ENCODE measurements at places on chromosomes 2 and 18. TPM values are rescaled to one million over a fixed set of nuclear protein-coding genes. Genes with fewer than 3 reads are reported as not detected.

- no peak for DNase-seq
Observed at GRCh38 chr18:50719471-50720324, 100.1 kb downstream of the MRO start.

DNA sequence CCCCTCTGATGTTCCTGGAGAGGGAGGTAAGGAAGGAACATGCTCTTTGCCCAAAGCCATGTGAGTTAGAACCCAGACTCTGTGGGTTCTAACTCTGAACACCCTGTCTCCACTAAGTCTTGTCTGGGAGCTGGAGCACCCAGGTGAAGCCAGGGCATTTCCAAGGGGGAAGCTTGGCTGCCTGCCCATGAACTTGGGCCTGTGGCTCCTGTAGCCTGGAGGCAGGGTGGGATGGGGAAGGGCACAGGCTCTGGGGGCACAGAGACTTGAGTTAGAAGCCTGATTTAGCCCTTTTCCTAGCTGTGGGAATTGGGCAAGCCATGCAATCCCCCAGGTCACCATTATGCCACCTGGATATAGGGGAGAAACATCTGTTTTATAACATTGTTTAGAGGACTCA is 65.2 kb downstream of the LBH start:
- DNase-seq: no peak

DNA sequence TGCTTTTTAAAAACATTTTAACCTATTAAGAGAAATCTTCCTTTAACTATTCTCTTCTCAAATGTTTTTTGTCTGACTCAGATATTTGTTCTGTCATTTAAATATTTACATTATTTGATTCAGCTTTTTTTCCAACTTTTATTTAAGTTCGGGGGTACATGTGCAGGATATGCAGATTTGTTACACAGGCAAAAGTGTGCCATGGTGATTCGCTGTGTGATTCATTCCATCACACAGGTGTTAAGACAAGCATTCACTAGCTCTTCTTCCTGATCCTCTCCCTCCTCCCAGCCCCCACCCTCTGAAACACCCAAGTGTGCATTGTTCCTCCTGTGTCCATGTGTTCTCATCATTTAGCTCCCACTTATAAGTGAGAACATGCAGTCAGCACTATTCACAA is 19.4 kb downstream of the SP100 start:
- DNase-seq: no peak

DNA sequence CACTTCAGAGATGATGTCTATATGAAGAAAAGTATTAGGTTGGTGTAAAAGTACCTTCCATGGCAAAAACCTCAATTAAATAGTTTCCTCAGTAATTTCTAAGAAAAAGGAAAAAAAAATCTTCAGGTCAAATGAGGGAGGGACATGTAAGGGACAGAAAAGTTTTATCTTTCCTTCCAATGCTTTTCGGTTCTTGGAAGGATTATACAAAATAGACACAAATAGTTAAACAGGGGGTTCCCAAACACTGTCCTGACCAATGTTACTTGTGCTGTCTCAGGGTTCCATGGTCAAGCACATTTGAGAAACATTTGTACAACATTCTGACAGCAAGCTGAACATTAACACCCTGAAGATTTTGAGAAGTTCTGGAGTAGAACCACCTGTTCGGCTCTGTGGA is 22.0 kb downstream of the ERMN start:
- DNase-seq: no peak

DNA sequence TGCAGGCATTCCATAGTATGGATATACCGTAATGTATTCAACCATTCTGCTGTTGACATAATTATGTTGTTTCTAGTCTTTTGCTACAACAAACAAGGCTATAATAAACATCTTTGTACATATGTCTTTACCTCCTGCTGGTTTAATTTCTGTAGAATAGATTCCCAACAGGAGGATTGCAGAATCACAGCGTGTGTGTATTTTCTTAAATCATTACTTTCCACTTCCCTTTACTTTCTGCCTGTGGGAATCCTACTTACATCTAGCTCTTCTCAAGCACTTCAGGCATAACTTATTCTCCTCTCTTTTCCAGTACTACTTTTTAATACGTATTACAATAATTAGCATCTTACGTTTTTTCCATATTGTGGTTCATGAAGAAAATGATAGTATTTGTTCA is 13.0 kb upstream of the RIOK3 start:
- DNase-seq: no peak

DNA sequence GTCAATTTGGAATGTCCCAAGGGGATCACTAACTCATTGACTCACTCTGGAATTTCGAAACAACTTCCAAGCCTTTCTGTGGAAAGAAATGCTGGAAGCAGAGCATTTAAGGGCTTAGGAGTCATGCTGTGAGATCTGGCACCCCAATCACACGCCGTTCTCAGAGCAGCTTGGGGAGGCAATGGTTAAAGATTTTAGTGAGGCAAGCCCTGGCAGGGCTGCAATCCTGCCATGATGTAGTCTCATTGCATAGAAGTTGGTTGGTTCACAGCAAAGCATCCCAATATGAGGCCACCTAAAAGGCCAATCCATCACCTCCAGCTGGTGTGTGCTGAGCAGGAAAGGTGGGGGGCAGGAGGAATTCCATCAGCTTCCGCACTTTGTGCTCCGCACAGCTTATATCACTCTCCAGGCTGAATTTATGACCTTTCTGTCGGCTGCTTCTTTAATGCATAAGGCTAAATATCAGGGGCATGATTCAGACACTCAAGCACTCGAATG is 1043.9 kb upstream of the POU3F3 start:
- no peak for DNase-seq

DNA sequence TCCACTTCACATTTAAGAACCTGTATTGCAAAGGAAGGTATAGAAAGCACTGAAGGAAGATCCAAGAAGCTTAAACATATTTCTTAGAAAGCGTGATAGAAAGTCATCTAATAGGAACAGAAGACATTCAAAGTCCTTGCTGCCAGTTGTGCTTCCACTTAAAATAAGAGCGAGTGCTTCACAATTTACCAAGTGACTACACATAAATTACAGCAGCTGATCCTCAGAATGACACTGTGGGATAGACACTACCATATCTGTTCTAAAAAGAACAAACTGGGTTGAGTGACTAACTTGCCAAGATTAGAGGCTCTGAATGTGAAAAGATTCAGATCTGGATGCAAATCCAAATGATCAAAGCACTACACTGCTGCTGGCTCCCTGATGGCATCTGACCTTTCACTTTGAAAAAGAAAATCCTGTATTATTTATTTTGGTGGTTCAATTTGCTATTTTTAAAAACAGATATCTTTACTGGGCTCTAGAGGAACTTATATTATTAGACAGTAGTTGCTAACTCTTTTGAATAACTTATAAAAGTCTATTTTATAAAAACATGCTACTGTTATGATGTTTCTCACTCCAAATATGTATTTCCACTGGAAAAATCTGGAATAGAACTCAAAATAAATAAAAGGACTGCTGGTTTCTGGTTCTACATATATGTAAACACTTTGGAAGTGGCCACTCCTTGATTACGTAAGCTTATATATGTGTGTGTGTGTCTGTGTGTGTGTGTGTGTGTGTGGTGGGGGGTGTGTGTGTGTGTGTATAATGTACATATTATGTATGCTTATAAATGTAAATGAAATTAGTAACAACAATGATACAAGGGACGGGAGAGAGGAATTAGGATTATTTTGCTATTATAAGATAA is 57.4 kb downstream of the KIDINS220 start:
- DNase-seq: no peak

GRCh38 chr18:53819174-53819573 is 405.3 kb downstream of the MBD2 start:
- no peak for DNase-seq

GRCh38 chr18:29979881-29980280 is 1062.7 kb downstream of the DSC3 start:
- DNase-seq: no peak

DNA sequence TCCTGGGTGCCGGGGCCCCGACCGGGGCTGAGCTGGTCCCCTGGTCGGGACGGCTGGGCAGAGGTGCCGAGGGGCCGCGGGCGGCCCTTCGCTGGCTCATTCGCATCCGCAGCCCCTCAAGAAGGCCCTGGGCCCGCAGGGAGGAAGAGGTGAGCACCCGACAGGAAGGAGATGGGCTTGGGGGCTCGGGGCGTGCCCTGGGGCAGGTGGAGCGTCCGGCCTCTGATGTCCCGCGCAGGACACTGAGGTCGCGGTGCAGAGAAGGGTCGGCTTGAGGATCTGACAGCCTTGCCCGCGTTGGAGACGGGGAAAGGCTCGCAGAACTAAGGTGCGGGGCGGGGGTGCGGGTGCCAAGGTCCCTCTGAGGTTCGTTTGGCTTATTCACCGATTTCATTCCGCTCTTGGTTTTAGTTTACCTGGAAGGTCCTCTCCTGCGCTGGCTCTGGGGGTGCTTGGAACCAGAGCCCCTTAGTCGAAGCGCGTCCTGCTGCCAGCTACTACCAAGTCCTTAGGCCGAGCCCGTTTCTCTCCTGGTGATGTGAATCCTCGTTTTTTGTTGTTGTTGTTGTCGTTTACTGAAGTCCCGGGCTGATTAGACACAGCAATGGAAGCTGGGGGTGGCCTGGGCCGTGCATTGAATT is 18.9 kb upstream of the CD8A start:
- DNase-seq: no peak

GRCh38 chr2:236968880-236969534 is 116.7 kb upstream of the COPS8 start:
- DNase-seq: no peak

DNA sequence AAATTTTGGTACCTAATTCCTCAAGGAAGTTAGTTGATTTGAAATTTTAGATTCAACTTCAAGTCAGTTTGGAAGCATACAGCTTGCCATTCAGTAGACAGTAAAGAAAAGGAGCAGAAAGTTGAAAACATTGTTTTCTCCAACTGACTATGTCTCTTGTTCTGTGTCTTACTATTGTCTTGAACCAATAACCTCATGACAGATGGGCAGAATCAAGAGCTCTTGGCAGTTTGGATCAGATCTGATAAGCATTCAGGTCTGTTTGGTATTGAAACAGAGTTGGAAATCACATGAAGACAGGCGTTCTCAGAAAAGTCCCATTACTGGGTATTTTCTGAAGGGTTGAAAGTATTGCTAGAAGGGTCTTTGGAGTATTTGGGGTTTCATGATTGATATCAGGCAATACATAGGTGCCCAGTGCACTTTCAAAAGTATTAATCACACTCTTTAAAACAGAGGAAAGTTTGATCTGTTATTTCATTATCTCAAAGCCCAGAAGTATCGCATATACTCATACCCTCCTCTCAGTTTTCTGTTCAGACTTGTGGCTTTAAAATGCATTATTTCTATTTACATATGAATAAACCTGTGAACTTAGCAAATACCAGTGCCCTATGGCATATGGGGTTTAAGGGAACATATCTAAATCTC is 428.4 kb upstream of the ZEB2 start:
- no peak for DNase-seq

GRCh38 chr2:201938156-201938775 is 95.4 kb upstream of the FZD7 start:
- DNase-seq: no peak

DNA sequence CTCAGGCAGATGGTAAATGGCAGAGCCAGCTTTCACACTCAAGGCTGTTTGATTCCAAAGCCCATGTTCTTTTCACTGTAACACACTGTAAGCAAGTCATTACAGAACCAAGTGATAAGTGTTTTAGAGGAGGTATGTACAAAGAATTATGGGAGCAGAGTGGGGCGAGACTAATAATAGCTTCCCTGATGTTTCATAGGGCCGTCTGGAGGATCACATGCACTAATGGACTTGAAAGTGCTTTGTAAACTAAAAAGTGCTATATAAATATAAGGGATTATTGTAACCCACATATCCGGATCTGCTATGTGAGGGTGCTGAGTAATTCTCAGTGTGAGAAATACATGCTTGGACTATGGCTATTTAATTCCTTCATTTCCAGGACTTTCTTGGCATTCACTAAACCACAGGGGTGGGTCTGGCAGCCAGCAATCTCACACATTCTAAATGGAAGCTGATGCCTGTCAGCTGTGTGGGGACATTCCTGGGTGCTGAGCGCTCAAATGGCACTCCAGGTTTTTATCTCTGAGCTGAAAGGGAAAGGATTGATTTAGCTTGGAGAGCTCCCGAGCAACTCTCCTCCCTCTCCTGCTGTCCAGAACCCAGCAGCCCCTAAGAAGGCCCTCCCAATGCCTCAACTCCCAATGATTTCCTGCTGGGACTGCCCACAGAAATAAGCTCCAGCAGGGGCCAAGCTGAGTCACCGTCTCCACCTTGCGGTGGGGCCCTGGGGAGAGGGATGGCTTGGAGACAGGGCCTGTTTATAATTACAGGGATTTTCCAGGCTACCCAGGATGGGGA is 222.8 kb downstream of the SOX11 start:
- peak; percentile 44 for DNase-seq

- DNase-seq: no peak
Observed at GRCh38 chr2:215738351-215738750, 275.0 kb downstream of the MREG start.

DNA sequence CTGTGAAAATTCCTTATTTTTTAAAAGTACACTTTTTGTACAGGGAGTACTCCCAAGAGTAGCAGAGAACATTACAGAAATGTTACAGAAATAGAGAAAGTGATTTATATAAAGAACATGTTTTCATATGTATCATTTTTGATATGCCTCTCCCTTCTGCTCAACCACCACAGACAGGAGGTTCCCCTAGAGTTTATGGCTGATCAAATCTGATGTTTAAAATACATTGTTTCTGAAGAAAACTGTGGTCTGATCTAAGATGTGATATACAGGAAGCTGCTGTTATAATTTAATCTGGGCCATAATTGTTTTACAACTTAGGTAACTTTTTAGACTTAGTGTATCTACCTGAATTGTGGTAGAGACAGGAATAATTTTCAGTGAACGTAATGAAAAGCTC is 37.0 kb downstream of the STAT4 start:
- DNase-seq: no peak

- DNase-seq: no peak
Observed at GRCh38 chr18:36594621-36595020, 234.2 kb downstream of the TPGS2 start.

DNA sequence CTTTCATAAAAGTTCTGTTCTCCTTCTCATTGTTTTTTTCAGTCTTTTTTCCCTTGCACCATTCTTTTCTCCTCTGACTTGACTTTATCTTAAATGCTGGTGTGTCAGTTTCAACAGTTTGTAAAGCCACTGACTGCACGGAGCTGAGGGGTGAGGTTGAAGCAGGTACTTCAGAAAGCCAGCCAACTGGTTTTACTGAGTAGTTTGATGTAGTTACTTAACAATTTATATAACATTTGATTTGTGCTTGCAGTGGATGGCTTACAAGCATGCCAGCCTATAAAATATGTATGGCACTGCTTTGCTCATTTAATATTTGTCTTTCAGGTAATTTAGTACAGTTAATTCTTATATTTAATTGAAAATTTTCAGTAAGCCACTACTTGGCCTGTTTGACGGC is 55.4 kb downstream of the FAM171B start:
- DNase-seq: no peak

Gene CCDC68
- total RNA-seq: 5.4 TPM

Gene RUFY4
- not detected for total RNA-seq

Gene CAVIN2
- 106 TPM for total RNA-seq

Gene FAP
- 1.4 TPM for total RNA-seq

Gene SLC14A1
- 9.7 TPM for total RNA-seq

Gene LRRC30
- total RNA-seq: not detected

Gene UGT1A7
- total RNA-seq: not detected

Gene REG3G
- total RNA-seq: not detected

Gene KLHL30
- total RNA-seq: 16.6 TPM
